Pericardium fibroblast (primary cell): ENCODE measurements at places on chromosomes 3 and 15. TPM values are rescaled to one million over a fixed set of nuclear protein-coding genes. Genes with fewer than 3 reads are reported as not detected.

PRKCI gene
- total RNA-seq, result 31.1 and 35.6 TPM in 2 replicates

SLC22A13 gene
- not detected in 2 replicates for total RNA-seq

GABRG3 gene
- not detected in 2 replicates for total RNA-seq

ATP13A4 gene
- total RNA-seq, result 0.35 TPM in 1 of 2 replicates, not detected in the other

HYPK gene
- total RNA-seq, result 7.1 and 10.0 TPM in 2 replicates

TMCO5A gene
- total RNA-seq, result not detected in 2 replicates

IMPG2 gene
- under 0.01 and 0.17 TPM in 2 replicates for total RNA-seq

HHATL gene
- total RNA-seq, result not detected in 2 replicates
